ENCODE measurements at places on chromosomes 12 and 14.

- no peak for DNase-seq
Observed at GRCh38 chr12:70043490-70044138, 199.6 kb upstream of the CNOT2 start.

DNA sequence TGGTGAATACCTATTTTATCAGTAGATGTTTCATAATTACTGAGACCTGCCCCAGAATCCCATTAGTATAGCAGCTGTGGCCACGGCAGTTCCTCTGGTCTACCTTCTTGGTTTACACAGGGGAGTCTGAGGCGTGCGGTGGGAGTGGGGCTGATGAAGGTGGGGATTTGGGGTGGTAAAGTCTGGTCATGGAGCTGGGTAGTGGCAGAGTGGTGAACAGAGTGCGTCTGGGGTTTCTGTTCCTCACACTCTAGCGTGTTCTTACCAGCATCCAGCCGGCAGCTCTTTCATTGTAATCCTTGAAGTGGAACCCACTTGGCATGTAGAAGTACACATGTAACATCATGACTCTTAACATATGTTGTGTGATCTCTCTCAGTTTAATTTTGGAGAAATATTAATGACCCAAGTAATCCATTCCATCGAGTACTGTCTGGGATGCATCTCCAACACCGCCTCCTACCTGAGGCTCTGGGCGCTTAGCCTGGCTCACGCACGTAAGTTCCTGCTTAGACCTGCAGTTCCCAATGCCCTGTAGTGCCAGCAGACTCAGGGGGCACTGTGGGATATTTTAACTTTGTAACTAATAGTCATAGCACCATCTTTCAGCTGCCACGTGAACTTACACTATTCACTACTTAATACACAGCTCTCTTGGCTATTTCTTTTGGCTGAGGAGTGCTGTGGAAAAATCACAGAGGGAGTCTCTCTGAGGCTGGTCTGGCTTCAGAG lies 7.9 kb upstream of the DNAH10 start:
- no peak for DNase-seq

DNA sequence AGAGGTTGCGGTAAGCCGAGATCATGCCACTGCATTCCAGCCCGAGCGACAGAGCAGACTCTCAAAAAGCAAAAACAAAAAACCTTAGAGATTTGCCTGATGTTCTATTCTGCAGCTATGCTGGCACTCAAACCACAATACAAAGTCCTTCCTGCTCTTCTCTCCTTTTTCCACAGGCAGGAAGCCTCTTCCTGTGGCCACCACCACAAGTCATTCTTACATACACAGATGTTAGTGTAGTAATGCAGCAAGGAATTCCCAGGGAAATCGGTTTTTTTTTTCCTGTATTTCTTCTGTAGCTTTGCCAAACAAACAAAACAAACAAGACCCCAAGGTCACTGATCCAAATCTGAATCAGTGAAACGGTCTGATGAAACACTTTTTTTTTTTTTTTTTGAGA lies 104.3 kb downstream of the FIGNL2 start:
- no peak for DNase-seq

GRCh38 chr14:60094306-60094897 lies 2.7 kb downstream of the PCNX4 start:
- no peak for DNase-seq

- no peak for DNase-seq
Observed at GRCh38 chr12:8860165-8860961, 37.9 kb downstream of the A2ML1 start.

DNA sequence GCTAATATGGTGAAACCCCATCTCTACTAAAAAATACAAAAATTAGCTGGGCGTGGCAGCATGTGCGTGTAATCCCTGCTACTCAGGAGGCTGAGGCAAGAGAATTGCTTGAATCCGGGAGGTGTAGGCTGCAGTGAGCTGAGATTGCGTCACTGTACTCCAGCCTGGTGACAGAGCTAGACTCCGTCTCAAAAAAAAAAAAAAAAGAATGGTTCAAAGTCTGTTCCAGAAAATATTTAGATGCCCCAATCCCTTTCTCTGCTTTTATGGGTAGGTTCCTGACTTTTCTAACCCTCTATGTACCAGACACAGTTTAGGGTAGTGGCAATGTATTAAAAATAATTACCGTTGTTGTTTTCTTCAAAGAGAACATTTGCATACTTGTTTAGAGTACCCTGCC lies 161.4 kb downstream of the STXBP6 start:
- no peak for DNase-seq

DNA sequence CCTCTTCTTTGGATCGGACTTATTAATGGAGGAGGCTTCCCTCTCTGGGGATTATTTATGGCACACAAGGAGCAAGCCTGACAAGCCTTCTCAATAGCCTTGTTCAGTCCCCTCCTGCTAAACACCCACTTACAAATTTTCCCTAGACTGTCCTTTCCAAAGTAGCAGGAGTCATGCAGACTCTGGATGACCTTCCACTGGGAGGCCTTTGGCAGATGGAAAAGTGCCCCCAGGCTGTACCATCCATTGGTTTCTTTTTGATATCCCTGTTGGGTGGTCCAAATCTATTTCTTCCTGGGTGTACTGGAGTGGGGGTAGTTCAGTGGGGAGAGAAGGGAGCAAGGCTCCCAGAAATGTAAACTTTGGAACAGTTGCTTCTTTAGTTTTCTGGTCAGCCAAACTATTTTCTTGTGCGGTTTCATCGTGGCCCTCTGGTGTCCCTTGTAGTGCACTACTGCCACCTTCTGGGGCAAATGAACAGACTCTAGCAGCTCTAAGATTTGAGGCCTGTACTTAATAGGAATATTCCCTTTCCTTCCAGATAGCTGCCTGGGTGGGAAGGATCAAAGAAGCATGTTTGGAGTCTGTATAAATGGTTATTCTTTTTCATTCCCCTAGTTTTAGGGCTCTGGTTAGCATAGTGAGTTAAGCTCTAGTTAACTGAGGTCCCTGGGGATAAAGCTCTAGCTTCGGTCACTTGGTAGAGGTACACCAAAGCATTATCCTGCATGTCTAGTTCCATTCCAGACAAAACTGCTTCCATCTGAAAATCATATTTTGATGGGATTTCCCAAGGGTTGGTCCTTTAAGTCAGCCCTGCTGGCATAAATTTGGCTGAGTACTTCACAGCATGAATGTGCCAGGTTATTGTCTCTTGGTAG lies 409.5 kb downstream of the SLC6A15 start:
- no peak for DNase-seq

GRCh38 chr14:92717571-92718042 lies 30.8 kb downstream of the LGMN start:
- no peak for DNase-seq

DNA sequence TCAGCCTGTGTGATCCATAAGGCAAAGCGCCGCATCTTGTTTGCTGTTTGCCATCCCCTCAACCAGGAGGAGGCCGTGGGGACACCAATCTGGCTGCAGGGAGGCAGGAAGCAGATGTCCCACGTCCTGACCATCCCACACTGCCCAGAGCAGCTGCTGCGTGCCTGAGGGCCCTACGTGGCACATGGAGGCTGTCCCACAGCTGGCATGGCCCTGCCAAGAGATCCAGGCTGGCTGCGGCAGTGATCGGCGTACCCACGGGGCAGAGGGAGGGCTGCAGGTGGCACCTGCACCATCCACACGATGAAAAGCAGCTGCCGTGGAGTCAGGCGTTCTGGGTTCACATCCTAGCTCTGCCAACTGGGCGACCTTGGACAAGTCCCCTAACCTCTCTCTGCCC lies 42.0 kb downstream of the NCOR2 start:
- no peak for DNase-seq

DNA sequence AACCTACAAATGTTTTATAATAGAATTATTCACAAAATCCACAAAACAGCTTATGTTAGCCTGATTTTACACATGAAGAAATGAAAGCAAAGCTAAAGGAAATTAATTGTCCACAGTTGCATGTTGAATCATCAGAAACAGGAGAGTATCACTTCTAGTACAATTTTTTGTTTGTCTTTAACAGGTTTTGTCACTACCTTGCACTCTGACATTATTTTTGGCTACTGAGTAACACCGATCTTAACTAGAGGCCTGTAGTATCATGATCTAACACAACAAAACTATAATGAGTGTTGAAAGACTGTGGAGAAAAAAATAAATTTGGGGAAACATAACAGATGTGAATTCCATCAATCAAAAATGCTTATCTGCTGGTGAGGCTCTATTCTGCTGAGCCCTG lies 60.1 kb downstream of the TAOK3 start:
- DNase-seq = no peak

GRCh38 chr12:12660201-12660600 lies 35.8 kb downstream of the GPR19 start:
- DNase-seq = no peak

DNA sequence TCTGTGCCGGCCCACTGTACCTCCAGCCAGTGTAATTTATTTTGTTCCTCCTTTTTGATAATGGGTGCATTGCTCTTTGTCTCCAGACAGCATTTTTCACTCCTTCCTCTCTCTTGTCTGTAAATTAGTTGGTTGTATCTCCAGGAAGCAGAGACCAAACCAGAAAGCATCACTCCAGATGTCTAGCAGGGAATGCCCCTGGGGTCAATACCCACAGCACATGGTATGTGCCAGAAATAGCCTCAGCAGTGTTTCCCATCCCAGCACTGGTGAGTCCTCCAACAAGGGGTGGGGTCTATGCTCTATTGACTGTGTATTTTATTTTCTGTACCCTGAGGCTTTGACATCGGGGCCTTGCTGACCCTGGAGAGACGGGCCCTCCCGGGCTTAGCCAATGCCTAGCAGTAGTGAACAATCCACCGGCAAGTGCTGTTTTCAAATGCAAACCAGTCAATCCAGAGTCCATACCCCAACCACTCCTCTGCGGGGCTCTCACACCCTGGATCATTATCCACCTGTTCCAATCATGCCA lies 50.2 kb upstream of the FZD10 start:
- DNase-seq = no peak

DNA sequence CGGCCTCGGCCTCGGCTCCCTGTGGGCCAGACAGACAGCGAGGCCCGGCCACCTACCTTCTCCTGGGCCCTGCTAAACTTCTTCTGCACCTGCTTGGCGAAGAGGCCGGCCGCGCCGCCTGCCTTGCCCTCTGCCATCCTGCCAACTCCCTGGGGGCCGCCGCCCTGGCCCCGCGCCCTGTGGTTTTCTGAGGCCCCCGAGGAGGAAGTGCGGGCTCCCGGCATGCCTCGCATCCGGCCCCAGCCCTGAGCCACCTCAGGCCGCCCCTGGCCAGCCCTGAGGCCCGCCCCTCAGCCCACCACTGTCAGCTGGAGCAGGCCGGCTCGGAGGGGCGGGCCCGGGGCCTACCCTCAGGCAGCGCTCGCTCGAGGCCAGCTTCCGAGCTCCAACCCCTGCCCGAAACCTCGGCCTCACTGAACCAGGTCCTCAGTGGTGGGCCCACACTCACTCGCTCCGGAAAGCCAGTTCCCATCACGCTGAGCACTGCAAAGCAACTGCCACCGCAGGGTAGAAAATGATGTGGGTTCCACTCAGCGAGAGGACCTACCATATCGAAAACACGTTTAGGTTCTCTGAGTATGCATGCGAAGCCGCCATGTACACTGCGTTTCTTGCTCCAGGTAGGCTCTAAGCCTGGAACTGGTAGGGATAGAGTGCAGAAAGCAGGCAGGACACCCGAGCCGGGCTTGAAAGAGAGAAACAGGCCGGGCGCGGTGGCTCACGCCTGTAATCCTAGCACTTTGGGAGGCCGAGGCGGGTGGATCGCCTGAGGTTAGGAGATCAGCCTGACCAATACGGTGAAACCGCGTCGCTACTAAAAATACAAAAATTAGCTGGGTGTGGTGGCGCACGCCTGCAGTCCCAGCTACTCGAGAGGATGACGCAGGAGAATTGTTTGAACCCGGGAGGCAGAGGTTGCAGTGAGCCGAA lies at the start of gene BIN2:
Gene BIN2 (minus strand): TSS at position 209 of the 930 bp plus-strand sequence. CDS start 72 bp downstream, at position 137.
- DNase-seq = no peak

- DNase-seq = no peak
Observed at GRCh38 chr12:74539765-74540526, 2.3 kb downstream of the ATXN7L3B start.

- DNase-seq = no peak
Observed at GRCh38 chr14:61654026-61654425, 41.3 kb upstream of the HIF1A start.

- DNase-seq = no peak
Observed at GRCh38 chr12:105443802-105444652, 113.5 kb downstream of the C12orf75 start.

DNA sequence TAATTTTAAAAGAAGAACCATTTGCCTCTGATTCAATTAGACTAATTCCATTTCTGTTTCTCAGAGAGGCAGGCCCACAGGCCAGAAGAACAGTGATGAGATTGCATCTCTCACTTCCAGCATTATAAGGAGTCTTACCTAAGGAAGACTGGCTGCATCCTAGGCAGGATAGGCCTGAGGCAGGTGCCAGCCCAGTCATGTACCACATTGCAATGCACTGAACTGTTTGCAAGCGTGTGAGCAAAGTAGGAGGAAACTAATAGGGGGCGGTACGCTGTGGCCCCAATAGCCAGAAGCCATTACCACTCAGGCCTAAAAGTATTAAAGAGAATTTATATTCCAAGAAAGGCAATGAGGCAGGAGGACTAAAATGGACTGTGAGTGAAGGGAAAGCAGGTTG lies 12.1 kb upstream of the CNIH1 start:
- DNase-seq = no peak

DNA sequence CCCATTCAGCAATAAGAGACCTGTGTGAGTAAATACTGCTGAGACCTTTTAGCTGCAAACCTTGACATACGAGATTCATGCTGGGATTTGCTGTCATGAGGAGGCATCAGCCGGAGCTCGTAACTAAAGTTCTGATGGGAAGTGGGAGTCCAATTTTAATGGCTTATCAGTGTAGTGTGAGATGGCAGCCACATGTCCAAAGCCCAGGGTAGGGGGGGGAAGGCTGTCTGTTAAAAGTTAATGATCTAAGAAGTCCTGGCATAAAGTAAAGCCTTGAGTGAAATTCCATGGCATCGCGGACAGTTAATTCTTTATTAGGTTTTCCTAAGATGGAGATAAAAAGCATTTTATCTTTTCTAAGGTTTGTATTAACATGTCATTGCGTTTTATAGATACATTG lies 240.0 kb downstream of the AACS start:
- DNase-seq = peak; percentile 4

DNA sequence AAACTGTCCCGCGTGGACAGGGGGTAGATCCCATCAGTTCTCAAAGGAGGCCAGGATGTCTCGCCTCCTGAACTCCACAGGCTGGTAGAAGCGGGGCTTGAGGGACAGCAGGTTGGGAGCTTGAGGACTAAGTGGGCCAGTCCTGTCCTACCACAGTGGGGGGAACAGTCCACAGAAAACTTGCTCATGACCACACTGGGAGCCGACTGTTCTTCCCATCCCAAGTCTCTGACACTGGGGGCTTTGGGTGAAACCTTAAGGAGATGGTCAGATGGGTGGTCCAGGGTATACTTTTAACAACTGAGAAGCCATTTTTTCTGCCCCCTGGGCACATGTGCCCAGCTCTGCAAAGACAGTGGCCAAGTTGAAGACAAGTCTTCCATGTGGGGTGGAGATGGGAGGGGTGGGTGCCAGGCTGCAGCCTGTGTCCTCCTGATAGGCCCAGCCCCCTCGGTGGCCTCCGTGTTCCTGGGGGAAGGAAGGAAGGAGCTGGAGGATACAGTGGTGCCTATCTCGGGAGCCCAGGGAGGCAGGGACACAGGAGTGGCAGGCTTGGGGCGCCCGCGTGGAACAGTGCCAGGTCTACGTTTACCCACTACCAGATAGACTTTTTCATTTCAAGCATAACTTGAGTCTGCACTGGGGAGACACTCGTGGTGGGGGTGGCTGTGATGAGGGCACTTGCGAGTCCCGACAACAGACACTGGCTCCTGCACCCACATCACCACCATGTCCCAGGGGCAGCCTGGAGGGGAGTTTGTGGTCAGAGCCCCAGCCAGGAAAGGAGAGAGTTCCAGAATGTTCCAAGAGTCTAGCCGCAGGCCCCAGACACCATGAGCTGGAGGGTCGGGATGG lies 14.7 kb downstream of the RHOF start:
- DNase-seq = no peak

- DNase-seq = no peak
Observed at GRCh38 chr12:88241862-88242570, 99.9 kb downstream of the TMTC3 start.

All from left forelimb (tissue), 1 donor.